ENCODE measurements at places on chromosomes 4 and X.

DNA sequence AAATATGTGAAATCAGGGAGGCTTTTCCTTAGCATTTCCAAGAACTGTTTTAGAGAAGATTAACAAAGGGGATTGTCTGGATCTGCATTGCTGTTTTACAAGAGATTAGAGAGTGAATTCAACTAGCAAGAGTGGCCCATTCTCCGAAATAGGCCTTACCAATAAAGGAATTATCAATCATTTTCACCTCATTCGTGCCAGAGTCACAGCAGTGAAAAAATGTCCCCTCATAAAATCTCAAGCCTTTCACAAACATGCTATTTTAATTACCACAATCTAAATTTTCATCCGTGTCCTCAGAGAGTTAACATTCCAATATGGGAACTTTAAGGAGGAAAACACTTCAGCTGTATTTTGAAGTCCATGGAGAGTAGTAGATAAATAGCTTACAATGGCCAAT is 979.6 kb downstream of the RPA4 start:
- no peak for DNase-seq

GRCh38 chrX:52923781-52924241 is 26.7 kb downstream of the FAM156B start:
- no peak for DNase-seq

- peak; percentile 9 for DNase-seq
These were observed at the start of gene CDS1 for GRCh38 chr4:84582988-84583875. Gene CDS1 (plus strand): TSS chr4:84583127. CDS start chr4:84583402, 275 bp downstream.

GRCh38 chrX:84721416-84721815 is 219.2 kb upstream of the HDX start:
- no peak for DNase-seq

DNA sequence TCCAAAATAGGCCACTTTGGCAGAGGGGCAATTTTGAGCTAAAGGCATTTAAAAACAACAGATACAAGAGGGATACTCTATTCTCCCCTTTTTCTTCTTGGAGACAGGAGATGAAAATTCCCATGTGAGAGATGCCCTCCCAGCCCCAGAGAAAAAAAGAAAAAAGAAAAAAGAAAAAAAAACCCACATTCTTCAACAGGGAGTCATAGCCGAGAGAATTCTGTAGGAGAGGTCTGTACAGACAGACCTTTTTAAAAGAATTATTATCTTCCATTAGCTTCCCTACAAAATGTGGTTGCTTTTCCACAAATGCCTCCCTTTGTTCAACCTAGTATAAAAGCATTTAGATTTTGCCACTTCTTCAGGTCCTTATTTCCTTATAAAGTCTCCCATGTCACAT is 89.9 kb downstream of the SPCS3 start:
- no peak for DNase-seq

DNA sequence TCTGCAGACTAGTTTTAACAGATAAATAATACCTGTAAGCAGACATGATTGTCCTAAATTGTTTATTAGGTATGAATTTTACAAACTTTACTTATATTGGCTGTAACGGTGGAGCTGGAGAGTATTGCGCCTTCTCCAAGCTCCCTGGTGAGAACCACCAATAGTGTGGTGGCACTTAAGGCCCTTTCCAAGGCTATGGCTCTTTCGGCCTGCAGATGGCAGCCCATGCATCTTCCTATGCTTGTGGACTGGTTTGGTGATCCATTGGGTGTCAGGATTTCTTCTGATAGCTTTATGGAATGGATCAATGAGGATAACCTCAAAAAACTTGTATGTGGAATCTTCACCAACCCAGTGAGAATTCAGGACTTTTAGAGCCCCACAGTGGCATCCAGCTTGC is 7.8 kb downstream of the LARP1B start:
- DNase-seq = no peak

Data from activated T-helper 2 cell treated with anti-CD3 and anti-CD28 coated beads, Interferon-gamma antibody, Interleukin-2, Interleukin-4, amounts not matched to agents 10 μg/mL and 5 μg/mL and 100 μg/mL, durations not matched to agents 14 hours and 24 hours and 36 hours (primary cell).